ENCODE measurements at places on chromosomes 3 and 15.
A peak's percentile ranks its signal among the peaks of the same experiment; 100 is the strongest.

DNA sequence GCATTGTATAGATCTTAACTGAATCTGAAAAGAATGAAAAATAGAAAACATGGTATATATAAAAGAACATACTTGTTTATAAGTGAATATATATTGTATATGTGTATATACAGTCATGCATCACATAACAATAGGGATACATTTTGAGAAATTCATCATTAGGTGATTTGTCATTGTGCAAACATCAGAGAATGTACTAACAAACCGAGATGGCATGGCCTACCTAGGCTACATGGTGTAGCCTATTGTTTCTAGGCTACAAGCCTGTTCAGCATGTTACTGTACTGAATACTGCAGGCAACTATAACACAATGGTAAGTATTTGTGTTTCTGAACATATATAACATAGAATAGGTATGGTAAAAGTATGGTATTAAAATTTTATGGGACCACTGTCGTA lies 64.6 kb upstream of the CHRM5 start:
- no peak for DNase-seq

DNA sequence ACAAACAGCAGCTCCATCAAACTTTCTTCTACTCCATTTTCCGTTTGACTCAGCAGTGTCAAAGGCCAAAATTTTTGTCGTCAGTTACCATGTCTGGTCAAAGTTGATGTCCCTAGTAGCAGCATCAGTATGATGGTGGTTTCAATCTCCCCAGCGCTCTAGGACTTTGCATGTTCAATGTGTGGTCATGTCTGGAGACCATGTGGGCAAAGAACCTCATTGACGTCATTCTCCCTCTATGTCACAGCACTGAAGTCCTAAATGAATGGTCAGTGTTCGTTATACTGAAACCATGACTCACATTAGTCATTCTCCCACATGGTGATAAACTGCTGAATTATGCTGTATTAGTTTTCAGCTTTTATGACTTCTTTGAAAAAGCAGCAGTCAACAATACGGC lies 23.2 kb downstream of the SHC4 start:
- no peak for DNase-seq

GRCh38 chr3:101142160-101142559 lies 148.9 kb upstream of the ABI3BP start:
- DNase-seq, result no peak

- no peak for DNase-seq
These were observed 8.3 kb upstream of the GREM1 start for GRCh38 chr15:32709295-32710033.

- DNase-seq, result no peak
These were observed 27.5 kb downstream of the NCBP2 start for GRCh38 chr3:196914866-196915265.

DNA sequence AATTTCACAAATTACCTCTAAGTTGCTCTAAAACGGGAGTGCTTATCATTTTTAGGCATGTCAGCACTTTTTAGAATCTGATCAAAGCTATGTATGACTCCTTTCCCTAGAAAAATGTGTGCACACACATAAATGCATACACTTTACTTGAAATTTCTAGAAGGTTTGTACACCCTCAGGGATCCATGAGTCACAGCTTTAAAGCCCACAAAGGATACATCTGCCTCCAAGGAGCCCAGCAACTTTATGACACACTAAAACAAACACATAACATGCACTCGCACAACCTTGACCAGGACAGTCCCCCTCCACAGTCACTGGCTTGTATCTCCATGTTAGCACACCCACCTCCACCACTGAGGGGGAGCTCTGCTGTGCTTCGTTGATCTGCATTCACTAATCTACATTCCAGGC lies 722.0 kb upstream of the CFAP20DC start:
- no peak for DNase-seq

- DNase-seq, result no peak
These were observed 379.1 kb upstream of the PROK2 start for GRCh38 chr3:72163809-72164634.

DNA sequence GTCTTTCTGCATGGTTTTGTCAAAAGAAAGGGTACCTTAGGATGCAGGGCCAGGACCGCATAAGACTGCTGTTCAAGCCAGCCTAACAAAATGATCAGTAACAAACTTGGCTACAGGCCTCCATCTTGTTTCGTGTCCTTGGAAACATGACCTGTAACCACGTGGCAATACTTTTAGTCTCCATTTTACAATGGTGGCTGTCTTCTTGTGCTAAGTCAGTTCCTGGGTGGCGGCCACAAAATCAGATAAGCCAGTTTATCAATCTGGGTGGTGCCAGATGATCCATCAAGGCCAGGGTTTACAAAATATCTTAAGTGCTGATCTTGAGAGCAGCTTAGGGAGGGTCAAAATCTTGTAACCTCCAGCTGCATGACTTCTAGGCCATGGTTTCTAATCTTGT lies 57.1 kb upstream of the GK5 start:
- no peak for DNase-seq

DNA sequence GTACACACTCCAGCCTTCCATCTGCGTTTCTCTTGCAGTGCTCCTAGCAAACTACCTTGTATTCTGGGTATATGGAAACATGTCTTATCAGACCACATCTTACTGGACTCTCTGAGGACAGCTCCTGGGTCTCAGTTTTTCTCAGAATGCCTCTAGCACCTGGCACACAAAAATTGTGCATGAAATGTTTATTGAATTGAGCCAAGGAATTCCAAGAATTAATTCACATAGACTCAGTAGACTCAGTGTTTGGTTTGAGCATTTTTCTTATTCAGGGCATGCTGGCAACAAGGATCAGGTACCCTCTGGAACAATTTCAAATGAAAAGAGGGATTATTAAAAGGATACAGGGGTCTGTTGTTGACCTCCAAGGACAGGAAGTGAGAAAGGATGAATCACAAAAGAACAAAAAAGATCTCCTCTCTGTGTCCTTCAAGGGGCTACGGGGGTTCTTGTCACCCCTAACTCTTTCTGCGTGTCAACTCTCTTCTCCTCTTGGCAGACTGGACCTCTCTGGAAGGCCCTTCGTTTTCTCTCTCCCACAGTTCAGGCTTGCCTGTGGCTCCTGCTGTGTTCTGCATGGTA lies 270.0 kb upstream of the HES1 start:
- no peak for DNase-seq

DNA sequence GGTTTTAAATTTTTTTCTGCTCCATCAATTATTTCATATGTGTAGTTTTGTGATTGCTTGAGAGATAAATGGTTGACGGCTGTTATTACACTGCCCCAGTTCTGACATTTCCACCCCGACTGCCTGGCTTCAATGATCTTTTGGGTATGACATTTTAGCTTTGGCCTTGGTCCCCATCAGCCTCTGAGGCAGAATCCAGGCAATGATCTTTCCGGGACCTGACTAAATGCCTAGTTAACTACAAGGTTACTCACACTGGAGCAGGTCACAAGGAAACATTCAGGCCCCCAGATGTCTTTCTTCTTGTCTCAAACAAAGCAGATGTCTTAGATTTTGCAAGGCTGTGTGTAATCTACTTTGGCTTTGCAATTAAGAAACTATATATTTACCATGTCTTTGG lies 61.1 kb upstream of the TMCO5A start:
- DNase-seq, result no peak

DNA sequence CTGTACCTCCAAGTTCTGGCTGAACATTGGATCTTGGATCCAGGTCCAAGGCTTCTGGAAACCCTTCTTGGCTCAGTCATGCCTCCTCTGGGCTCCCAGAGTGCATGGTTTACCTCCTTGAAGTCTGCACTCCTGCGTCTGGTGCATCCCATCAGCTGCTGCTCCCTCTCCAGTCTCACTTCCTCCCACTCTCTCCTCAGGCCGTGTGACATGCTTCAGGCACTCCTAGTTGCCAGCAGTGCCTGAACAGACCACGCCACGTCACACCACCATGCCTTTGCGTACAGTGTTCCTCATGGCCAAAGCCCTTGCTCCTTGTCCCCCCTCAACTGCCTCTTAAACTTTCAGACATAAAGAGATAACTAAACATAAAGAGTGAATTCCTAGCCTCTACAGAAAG lies 5.7 kb downstream of the GPR27 start:
- DNase-seq, result no peak

DNA sequence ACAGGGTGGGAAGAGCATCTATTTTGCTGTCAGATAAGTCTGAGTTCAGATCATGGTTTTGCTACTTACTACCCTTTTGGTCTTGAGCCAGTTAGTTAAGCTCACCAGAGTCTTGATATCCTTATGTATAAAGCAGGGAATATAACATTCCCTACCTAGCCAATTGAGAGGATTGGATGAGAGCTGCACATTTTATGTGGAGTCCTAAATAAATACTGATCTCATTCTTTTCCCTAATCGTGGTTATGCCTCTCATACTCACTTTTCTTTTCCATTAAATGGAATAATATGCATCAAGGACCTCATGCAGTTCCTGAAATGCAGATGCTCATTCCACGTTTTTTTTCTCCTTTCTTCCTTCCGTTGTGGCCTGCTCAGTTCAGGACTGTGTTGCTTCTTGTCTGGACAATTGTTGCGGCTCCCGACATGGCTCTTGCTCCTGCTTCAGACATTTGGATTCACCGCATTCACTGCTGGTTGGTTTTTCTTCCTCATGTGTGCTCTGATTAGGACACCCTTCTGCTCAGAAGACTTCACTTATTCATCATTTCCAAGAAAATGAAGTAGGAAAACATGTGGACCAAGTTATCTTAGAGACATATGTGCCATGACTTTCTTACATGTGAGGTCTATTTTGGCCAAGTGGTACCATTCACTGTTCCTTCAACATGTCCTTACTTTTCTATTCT lies 90.2 kb downstream of the NFKBIZ start:
- no peak for DNase-seq

DNA sequence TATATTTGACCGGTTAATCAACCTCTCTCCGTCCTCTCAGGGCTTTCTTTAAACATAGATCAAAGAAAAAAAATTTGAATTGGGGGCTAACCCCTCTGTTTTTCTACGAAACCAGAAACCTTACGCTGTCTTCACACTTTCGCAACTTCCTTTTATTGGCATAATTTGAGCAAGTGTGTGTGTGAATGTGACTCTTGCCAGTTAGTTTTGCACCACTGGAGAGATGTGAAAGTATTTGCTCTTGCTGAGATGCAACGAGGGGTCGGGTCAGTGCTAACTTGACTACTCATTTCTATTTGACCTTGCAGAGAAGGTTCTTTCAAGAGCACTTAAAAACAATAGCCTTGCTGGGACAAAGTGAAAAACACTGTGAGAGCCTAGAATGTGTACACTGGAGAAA lies 81.2 kb downstream of the FAM43A start:
- no peak for DNase-seq

- no peak for DNase-seq
These were observed 150.9 kb upstream of the MCTP2 start for GRCh38 chr15:94080416-94080815.

DNA sequence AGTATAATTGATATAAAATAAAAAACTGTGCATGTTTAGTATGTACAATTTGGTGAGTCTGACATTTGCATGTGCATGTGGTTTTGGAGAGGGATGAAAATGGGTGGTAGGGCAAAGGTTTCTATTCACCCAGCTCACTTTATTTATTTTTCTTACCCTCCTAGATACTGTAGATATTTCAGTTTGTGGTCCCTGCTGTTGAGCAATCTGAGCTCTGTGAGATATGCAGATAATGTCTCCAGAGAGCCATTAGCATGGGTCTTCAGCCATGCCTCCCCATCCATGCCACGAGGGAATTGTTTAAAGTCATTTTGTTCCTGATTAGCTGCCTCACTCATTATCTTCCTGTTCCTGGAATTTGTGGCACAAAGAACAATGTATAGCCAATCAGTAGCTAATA lies 44.4 kb upstream of the B3GALNT1 start:
- DNase-seq, result no peak

DNA sequence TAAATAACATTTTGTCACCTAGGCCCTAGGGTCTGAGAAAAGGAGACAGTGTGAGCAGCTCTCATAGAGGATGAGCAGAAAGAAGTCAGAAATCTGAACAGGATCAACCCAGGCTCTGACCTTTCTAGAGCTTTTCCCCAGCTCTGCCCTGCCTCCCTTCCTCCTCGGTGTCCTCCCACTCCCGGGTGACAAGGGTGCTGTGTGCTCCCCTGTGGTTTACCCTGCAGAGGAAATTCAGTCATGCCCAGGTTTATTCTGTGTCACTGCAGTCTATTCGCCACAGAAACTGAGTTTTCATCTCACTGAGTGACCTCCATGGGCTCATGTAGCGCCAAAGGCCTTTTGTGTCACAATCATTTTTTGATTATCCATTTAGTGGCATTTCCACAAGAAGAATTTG lies 76.6 kb downstream of the IL12A start:
- no peak for DNase-seq

DNA sequence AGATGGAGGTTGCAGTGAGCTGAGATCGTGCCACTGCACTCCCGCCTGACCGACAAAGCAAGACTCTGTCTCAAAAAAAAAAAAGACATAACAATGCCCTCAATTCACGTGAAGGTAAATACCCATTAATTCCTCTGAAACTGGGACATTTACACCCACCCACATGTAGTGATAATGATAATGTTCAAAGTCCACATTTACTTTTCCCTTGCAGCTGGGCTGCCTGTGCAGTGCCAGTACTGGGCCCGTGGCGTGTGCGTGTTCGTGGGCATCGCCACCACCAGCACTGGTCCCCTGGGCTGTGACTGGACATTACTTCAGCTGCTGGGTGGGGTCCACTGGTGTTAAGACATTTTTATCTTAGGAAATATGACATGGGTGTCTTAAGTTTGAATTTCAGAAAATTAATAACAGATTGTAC lies 123.6 kb downstream of the SLC25A26 start:
- DNase-seq, result no peak

- DNase-seq, result no peak
These were observed 88.1 kb downstream of the DCUN1D1 start for GRCh38 chr3:182892226-182892625.

- peak; percentile 42 for DNase-seq
These were observed 65.7 kb upstream of the IL12A start for GRCh38 chr3:159922861-159923312.

GRCh38 chr3:55166576-55167555 lies 239.0 kb upstream of the LRTM1 start:
- DNase-seq, result no peak

GRCh38 chr3:39192490-39193092 lies at the start of gene XIRP1:
Gene XIRP1, minus strand, starts transcription at chr3:39192595. Its CDS starts 3,150 bp downstream, at chr3:39189445.
- no peak for DNase-seq

GRCh38 chr15:38849046-38849445 lies 284.4 kb upstream of the RASGRP1 start:
- DNase-seq, result no peak

DNA sequence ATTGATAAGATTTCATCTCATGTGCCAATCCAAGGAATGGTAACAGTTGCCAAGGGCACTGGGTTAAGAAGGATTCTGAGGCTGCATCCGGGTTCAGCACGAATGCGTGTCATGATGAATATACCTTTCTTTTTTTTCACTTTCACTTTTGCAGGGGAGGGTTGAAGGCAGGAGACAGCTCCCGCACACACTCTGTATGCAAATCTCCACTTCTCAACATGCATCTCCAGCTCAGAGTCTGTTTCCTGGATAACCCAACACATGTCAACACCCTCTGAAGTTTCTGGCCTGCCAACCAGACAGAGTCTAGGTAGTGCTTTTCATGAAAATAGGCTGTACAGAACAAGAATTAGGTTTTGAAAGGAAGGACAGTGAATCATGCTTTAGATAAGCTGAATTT lies 21.6 kb downstream of the B4GALT4 start:
- no peak for DNase-seq
